ENCODE measurements at places on chromosomes 11 and 22.

DNA sequence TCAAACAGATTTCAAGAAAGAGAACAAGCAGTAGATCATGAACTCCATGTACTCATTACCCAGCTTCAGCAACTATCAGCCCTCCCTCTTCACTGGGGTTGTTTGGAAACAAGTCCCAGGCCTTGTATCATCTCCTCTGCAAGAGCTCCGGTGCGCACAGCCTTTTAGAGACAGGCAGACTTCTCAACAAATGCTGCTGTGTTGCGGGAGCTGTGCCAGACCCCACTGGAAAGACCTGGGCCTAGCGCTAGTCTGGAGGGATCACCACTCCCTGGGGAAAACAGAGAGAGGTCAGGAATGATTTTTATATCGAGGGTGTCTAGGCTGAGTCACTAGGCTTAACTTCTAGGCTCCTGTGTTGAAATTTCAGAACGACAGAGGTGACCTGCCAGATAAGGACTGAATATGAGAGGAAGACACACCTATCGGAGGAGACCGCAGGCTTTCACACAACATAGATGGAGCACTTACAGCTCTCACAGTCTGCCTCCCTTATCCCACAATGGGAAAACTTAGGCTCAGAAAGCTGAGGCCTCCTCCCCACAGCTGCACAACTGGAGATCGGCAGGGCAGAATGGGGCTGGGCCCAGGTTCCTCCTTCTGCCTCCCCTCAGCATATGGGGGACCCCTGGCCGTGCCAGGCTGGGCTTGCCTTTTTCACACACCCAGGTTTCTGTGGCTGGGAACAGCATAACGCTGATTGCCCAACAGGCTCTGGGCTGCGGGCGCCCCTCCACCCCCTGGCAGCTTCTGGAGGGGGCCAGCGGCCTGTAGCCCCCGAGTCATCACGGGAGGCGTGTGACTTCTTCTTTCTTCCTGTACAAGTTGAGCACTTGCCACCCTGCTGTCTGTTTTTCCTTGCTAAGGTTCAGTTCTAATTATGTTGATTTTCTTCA is 86.0 kb downstream of the PKNOX2 start:
- no peak for DNase-seq

GRCh38 chr11:119108857-119109221 is 1.7 kb downstream of the C2CD2L start:
- no peak for DNase-seq

DNA sequence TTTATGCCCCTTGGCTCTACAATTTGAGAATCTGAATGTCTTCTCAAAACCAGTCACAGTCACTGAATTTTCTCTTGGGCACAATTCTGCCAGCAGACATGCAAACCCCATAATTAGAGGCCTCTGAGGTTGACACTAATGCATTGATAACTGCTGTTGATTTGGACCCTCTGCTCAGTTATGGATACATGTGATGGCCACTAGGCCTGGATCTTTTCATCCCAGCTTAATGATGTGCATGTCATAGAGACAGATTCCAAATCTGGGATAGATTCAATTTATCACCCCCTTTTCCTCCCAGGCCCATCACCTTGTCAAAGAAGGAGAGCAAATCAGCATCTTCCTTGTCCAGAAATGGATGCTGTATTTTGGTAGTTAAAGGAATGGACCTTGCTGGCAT is 92.2 kb downstream of the C11orf91 start:
- DNase-seq: no peak

GRCh38 chr11:112485280-112485679 is 224.6 kb upstream of the PLET1 start:
- DNase-seq: no peak

- no peak for DNase-seq
These were observed 71.4 kb downstream of the FANCF start for GRCh38 chr11:22554221-22554620.

DNA sequence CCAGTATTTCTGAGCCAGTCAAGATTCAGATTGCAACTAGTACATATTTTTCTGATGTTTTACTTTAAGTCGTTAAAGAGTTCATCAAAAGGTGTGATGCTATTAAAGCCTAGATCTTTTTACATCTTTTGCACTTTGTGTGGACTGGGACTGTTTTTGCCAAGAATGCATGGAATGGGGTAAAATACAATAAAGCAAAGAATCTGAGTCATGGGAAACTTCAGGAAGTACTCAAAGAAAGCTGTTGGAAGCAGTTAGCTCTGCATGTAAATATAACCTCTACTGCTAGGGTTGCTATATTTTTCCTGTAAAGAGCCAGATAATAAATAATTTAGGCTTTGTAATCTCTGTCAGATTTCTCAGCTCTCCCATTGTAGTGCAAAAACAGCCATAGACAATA is 20.9 kb downstream of the ATXN10 start:
- no peak for DNase-seq

GRCh38 chr11:7353100-7353499 is 101.4 kb downstream of the SYT9 start:
- no peak for DNase-seq

DNA sequence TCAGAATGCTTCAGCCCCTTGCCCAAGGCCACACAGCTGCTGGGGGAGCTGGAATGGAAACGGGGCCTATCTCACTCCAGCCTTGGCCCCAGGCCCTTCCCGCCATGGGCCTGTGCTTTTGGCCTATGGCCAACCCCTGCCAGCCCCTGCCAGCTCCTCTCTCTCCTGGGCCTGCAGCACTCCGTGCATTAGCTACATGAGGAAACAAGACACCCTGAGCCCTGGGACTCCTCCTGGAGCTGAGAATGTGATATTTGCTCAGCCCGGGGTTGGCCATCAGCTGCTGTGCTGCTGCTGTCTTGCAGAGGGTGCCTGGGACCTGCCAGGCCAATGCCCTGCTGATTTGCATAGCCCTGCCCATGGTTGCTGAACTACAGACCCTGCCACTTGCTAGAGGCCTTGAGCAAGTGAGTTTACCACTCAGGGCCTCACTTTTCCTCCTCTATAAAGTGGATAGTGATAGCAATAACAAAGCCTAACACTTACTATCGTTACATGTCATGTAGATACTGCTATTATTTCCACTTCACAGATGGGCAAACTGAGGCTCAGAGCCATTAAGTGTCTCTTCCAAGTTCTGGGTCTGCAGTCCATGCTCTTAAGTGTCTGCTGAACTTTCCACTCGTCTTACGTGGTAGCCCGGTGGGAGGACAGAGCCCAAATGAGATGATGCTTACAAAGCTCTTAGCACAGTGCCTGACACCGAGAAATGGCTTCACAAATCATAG is 99.6 kb downstream of the KIAA1671 start:
- peak; percentile 61 for DNase-seq
